ENCODE measurements at places on chromosomes 13 and 19.
A peak's percentile ranks its signal among the peaks of the same experiment; 100 is the strongest.

- no peak for DNase-seq
Observed at GRCh38 chr19:42159942-42160341, 27.7 kb upstream of the POU2F2 start.

GRCh38 chr13:108346376-108346775, 76.9 kb downstream of the TNFSF13B start:
- no peak for DNase-seq

- DNase-seq = no peak
Observed at GRCh38 chr19:18933297-18933696, 7.7 kb downstream of the HOMER3 start.

DNA sequence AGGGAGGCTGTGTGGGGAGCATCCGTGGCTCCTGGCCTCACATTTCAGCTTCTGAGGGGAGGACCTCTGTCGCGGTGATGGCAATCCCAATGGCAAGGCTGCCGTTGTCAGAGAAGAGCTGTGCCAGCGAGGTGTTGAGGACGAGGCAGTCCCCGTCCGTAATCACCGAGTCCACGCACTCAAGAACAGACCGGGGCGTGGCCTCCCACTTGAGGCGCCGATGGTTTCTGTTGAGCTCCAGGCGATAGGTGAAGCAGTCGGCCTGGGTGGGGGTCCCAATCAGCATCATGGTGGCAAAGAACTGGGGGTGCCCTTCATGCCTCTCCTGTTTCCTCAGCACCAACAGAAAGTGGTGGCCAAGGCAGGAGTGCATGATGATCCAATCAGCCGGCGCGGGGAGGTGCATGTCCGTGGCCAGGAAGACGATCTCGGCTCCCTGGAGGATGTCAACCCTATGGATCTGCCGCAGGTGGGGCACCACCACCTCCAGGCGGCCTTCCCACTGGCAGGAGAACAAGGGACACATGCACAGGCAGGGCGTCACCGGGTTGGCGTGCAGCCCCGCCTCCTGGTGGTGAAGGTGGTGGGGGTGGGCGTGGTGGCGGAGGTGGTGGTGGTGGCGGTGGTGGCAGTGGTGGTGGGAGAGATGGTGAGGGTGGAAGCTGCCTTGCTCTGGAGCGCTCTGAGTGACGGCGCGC, 68.1 kb downstream of the SIAH3 start:
- DNase-seq = no peak

- no peak for DNase-seq
Observed at GRCh38 chr13:106981051-106981450, 413.1 kb upstream of the ARGLU1 start.

DNA sequence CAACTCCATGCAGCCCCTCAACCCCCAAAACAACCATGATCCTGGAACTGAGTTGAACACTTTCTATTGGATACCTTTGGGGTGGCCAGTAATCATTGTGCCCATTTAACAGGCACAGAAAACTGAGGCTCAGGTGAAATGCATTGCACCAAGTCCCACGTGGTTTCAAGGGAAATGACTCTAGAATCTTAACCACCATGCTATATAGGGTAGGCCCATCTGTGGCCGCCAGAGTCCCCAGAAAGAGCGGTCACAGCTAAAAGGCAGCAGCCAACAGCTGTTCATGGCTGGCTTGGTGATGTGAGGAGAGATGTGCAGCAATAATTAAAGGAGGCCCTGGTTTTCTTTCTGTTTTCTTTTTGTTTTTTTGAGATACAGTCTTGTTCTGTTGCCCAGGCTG, 2.6 kb downstream of the CNN1 start:
- no peak for DNase-seq

GRCh38 chr19:4083677-4084546, 17.2 kb upstream of the ZBTB7A start:
- DNase-seq = peak; percentile 87

DNA sequence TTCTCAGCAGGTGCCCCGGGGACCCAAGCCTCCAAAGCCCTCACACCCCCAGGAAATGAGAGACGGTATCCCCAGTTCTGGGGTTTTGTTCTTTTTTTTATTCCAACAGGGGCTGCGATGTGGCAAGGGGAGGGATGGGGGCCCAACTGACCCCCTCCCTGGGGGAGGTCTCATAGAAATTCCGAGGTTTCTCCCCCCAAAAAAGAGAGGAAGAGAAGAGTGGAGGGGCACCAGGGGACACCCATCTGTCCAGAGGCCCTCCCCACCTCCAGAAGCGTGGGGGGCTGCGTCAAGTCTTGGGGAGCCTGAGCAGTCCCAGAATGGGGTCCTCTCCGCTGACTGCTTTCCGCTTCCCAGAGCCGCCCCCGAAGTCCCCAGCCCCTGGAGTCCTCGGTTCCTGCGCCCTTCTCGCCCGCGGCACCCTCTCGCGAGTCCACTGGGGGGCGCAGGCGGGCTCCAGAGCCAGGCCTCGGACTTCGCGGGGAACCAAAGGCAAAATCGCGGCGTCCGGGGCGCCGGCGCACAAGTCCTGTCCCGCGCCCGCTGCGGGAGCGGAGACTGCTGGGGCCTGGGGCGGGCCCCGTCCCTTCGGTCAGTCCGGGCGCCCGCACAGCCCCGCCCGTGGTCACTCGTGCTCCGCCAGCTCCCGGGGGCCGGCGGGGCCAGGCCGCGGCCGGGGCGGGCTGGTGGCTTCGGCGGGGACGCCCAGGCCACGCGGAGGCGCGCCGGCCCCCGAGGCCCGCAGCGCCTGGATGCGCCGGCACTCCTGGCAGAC, 4.4 kb upstream of the ATP1A3 start:
- DNase-seq = no peak

DNA sequence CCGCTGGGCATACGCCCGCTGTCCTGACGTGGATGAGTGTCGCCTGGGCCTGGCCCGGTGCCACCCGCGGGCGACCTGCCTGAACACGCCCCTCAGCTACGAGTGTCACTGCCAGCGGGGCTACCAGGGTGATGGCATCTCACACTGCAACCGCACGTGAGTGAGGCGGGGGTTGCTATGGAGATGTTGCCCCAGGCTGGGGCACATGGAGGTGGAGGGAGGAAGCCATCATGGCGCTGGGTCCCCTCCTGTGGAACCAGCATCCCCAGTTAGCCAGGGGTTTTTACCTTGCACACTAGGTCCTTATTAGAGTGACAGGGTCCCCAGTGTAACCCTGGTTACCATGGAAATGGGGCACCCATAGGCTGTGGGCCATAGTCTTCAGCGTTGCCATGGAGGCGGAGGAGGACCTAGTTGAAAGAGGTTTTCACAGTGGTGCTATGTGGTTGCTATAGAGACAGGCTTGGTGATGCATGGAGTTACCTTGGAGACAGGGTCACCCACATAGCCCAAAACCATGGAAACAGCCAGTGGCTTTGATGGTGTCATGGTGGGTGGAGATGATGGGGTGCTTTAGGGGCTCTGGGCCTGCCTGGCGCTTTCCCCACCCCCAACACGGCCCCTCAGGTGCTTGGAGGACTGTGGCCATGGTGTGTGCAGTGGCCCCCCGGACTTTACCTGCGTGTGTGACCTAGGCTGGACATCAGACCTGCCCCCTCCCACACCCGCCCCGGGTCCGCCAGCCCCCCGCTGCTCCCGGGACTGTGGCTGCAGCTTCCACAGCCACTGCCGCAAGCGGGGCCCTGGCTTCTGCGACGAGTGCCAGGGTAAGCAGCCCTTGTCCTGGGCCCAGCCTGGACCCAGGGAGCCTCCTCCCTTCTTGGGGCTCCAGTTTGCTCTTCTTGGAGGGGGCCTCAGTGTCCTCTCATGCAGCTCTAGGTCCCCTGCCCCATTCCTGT, 27.1 kb downstream of the MEGF8 start:
- no peak for DNase-seq

All from KBM-7 (cell line).